Fibroblast of the aortic adventitia (primary cell): ENCODE measurements at places on chromosomes 6 and 20. TPM values are rescaled to one million over a fixed set of nuclear protein-coding genes. Genes with fewer than 3 reads are reported as not detected.

Gene TMEM151B
- not detected in 2 replicates for total RNA-seq

- DNase-seq, result no peak
Observed at GRCh38 chr6:8506126-8506525, 70.8 kb upstream of the SLC35B3 start.

DNA sequence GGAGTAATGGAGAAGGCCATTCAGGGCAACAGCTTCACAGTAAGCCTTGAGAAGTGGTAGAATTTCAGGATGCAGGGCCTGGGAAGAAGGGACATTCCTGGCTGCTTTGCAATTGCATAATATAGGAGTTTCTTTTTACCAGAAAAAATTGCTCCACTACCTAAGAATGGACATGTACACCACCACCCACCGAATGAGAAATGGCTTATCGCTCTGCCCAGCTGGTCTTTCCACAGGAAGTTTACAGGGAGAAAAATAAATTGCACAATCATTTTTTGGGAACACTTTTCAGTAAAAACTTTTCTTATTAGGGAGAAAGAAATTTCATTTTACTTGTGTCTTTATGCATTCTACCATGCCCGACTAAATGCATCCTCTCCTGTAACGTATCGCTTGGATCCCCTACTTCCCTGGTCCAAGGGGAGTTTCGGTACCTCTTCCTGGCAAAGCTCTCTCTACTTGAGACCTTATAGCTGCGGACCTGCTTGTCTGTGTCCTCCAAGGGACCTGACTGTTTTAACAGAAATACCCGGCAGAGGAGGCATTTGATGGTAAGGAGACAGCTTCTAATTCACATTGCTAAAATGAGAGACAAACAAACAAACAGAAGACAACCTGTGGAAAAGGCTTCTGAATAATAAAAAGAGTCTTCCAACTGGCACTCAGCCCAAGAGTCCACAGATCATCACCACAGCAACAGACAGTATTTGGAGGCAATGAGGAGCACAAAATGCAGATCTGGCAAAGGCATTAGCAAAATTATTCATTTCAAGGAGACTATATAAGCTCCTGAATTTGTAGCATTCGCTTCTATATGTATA, 54.2 kb downstream of the MAP3K5 start:
- DNase-seq, result peak; percentile 86

DNA sequence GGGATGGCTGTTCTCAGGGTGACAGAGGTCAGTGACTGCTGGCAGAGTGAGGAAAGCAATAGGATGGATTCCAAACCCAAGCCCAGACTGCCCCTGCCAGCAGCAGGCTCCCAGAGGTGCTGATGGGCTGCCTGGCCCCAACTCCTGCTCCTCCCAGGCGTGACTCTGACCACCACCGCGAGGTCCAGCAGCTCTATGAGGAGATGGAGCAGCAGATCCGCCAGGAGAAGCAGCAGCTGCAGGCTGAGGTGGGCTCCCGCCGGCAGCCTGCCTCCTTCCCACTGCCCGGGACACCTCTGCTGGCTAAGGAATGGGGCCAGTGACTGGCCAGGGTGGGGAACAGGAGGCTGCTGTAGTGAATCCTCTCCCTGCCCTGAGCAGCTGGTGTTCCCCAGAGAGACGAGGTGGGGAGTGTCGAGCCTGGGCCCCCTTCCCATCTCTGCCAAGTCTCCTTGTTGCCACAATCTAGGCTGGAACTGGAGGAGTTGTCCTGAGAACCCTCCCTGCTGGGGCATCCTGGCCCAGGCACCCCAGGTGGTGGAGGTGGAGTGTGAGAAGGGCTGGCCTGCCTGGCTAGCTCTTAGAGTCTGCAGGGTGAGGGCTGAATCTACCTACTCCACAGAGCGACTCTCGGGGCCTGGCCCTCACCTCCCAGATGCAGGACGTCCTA, 20.4 kb downstream of the RAB44 start:
- DNase-seq, result no peak

GRCh38 chr6:168634541-168635328, 193.8 kb downstream of the SMOC2 start:
- DNase-seq, result peak; percentile 6

DNA sequence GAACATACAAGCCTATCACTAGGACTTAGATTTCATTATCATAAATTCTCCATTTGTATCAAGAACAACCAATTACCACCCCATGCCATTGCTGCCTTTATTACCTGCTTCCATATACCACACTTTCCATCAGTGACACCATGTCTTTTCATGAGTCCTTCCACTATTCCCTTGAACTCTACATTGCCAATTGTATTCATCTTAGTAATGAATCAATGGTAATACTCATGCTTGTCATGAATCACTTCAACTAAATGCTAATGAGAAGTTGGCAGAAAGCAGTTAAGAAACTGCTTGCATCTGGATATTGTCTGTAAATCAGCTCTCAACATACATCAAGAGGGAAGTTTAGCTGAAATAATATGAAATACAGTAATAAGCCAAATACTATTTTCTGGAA, 61.2 kb upstream of the RNF217 start:
- DNase-seq, result no peak

Gene DDX27
- total RNA-seq, result 29.3 and 42.8 TPM in 2 replicates

DNA sequence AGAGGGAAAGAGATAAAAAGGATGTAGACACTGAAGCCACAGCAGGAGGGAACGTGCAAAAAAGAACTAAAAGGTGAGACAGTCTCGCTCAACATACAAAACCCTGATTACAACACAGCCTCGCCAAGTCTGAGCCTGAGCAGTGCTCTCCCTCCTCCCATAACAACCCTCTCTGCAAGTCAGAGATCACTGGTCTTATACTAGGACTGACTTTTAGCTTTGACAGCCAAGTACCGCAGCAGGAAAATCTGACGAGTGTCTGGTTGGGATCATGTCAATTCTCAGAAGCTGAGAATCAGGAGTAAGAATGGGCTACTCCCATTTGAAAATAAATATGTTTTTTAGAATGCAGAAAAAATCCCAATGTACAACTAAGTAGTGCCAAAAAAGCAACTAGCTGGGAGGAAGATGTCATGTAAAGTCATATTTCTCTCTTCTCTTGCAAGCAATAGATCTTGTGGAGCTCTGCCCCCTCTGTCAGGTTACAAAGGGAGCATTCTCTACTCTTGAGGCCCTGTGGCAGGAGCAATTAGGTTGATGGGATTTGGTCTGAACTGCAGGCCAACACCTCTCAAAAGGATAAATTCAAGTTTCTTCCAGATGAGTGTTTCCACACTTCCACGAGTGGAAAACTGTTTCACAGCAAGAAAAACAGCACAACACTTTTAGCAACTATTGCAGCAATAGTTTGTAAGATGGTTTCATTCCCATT, 118.9 kb upstream of the COL21A1 start:
- no peak for DNase-seq

Gene KCNG1
- total RNA-seq, result 3.0 and 13.3 TPM in 2 replicates

Gene BPIFB4
- not detected in 2 replicates for total RNA-seq

Gene CRIP3
- total RNA-seq, result not detected in 2 replicates

GRCh38 chr20:57665589-57665971, 44.2 kb downstream of the PMEPA1 start:
- DNase-seq, result no peak

GRCh38 chr20:47620808-47621805, 119.4 kb downstream of the NCOA3 start:
- peak; percentile 89 for DNase-seq

Gene MYCT1
- 0.65 and 2.6 TPM in 2 replicates for total RNA-seq

DNA sequence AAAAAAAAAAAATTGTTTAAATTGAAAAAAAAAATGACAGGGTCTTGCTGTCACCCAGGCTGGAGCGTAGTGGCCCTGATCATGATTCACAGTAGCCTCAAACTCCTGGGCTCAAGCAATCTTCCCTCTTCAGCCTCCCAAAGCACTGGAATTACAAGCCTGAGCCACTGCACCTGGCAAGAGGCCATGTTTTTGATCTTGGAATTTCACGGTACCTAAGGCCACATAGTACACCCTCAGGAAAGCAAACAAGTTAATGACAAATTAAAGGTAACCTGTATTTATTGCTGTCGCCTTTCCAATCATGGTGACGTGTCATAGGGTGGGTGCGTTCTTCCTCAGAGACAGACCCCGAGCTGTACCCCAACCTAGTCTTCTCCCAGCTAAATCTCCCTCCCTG, 79.2 kb downstream of the LINC00237 start:
- no peak for DNase-seq

Gene TUBB2B
- total RNA-seq, result 0.25 and 2.9 TPM in 2 replicates
